ENCODE measurements at places on chromosomes 4 and X.
A peak's percentile ranks its signal among the peaks of the same experiment; 100 is the strongest.

GRCh38 chrX:40445691-40446090 is 135.1 kb upstream of the ATP6AP2 start:
- no peak for DNase-seq

DNA sequence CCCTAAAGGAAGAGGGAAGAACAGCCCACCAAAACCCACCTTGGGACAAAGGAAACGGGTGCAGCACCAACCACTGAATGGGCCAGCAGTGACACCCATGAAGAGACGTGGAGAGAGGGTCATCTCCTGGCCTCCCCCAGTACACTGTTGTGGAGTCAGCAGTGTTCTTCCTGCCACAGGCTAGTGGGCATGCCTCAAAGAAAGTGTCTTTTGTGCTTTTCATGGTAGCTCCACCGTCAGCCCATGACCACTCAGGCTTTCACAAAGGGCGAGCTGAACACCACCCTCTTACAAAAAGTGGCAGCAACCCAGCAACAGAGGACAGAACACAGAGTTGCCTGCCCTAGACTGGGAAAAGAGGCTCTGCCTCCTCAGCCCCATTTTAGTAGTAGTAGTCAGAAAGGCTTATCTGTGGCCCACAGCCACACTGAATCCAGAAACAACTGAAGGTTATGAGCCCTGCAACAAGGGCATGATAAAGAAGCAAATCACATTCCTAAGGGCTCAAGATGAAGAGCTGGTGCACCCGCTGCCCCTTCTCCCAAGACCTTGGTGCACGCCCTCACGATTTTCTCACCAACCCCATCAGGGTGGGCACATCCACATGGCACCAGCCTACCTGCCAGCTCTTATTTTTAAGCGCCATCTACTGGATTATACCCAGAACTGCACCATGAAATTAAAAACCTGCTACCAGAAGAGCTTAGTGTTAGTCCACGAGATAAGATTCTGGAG is 53.1 kb downstream of the RAB28 start:
- DNase-seq, result no peak

DNA sequence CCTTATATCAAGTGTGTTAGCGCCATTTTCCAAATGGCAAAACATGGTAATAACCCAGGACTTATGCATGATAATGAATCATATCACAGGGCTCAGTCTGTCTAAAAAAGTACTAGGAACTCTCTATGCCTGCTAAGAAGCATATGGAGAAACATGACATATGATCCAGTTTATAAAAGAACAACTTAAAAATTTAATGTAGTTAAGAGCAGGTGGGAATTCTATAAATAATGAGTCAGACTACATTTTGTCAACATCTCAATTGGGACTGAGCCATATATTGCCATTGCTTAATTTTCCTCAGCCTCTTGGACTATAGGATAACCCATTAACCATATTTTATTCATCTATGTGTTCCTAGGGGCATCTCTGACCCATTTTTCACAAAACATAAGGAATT is 360.4 kb upstream of the AGA start:
- no peak for DNase-seq

GRCh38 chrX:134774190-134775048 is 116.1 kb upstream of the PLAC1 start:
- DNase-seq, result no peak

- DNase-seq, result no peak
Measured at GRCh38 chr4:85829276-85830051, 354.5 kb downstream of the ARHGAP24 start.

- DNase-seq, result no peak
Measured at GRCh38 chrX:23514082-23514481, 153.2 kb upstream of the PRDX4 start.

GRCh38 chr4:3365326-3365725 is 72.5 kb downstream of the RGS12 start:
- no peak for DNase-seq

DNA sequence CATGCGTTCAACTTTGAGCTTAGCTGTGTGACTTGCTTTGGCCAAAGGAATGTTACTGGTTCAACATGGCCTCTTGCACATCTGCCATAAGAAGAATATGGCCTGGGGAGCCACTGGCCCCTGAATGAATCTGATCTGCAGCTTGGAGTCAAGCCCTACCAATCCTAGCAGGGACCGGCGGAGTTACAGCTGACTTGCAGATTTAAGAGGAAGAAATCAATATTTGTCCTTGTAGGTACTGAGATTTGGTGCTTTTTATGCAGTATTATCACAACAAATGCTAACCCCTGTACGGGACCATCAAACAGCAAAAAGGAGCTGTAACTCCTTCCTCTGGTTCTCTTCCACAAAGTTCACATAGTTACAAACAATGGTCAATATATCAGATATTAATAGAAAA is 252.0 kb downstream of the LDB2 start:
- DNase-seq, result no peak

GRCh38 chrX:115595049-115595448 is 34.1 kb downstream of the PLS3 start:
- no peak for DNase-seq

GRCh38 chrX:124256216-124256615 is 76.2 kb upstream of the TEX13D start:
- DNase-seq, result no peak

- DNase-seq, result no peak
Measured at GRCh38 chr4:108851366-108851765, 88.5 kb upstream of the ETNPPL start.

GRCh38 chr4:147284935-147285334 is 196.0 kb upstream of the EDNRA start:
- no peak for DNase-seq

- DNase-seq, result no peak
Measured at GRCh38 chrX:154333837-154334271, 38.3 kb downstream of the TKTL1 start.

DNA sequence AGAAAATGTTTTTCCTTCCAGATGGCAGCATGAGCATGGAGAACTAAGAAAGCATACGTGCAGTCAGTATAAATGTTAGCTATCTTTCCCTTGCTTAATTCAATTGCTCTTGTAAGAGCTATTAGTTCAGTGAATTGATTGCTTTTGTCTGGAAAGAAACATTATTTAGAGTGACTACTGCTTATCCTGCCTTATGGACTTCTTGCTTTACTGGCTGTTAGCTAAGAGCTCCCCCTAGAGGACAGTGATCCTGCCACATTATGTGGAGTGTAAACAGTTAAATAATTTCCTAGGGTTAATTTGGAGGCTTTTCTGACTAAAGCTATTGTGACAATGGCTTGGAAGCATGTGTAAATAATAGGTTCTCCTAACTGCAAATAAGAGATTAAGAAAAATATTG is 1402.4 kb downstream of the FAM133A start:
- DNase-seq, result no peak

- DNase-seq, result no peak
Measured at GRCh38 chr4:926538-926937, 5.6 kb downstream of the GAK start.

GRCh38 chrX:112784692-112785091 is 55.9 kb downstream of the AMOT start:
- no peak for DNase-seq

- no peak for DNase-seq
Measured at GRCh38 chrX:15499976-15500375, 631 bp upstream of the BMX start.

- DNase-seq, result no peak
Measured at GRCh38 chrX:36898301-36898700, 109.9 kb upstream of the FAM47C start.

- peak; percentile 62 for DNase-seq
Measured at GRCh38 chr4:7854697-7855370, 84.8 kb downstream of the AFAP1 start.

DNA sequence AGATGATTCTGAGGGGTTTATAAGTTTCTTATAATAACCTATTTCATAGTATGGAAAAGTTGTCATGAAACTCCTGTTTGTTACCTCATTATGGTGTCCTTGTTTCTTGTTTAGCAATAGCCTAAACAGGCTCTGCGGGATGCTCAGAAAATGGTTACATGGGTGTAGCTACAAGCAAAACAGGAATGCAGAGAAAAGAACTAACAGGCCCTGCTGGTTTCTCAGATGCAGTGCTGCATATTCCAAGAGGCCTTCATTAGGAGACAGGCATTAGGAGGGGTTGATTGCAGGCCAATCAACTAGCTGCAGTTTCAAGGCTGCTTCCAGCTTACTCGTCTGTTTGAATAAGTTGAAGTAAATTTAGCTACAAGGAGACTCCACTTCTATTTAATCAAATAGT is 37.6 kb upstream of the HPGD start:
- no peak for DNase-seq

- no peak for DNase-seq
Measured at GRCh38 chr4:106695501-106696262, 327.1 kb upstream of the GIMD1 start.

GRCh38 chrX:22134681-22135080 is 102.6 kb downstream of the PHEX start:
- DNase-seq, result no peak

- no peak for DNase-seq
Measured at GRCh38 chr4:45408996-45409395, 682.6 kb upstream of the GNPDA2 start.

DNA sequence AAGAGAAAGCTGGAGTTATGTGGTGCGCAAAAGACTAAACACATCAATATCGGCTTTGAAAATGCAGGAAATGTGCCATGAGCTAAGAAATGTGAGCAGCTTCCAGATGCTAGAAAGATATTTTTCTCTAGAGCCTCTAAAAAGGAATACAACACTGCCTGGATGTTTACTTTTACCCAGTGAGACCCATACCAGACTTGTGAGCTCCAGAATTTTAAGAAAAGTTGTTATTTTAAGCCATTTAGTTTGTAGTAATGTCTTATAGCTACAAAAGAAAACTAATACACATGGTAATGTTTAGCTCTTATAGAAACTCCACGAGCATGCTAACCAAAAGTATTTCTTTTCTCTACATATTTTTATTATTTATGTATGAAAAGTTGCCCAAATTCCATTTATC is 1389.4 kb downstream of the C4orf33 start:
- DNase-seq, result no peak

DNA sequence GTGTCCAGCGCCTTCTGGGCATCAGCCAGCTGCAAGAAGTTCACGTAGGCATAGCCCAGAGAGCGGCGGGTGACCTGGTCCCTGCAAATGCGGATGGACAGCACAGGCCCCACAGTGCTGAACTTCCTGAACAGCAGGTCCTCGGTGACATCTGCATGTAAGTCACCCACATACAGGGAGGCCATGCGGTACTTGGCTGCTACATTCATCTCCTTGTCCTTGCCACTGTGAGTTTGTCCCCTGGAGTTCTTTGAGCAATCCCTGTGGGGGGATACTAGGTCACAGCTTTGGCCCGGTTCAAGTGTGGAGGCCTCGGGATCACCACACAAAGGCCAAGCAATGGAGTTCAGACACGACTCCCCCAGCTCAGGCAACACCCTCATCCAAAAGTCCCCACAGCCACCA is 776 bp downstream of the PABPC4L start:
- DNase-seq, result no peak

- DNase-seq, result no peak
Measured at GRCh38 chr4:75605928-75606327, 24.4 kb downstream of the CDKL2 start.

DNA sequence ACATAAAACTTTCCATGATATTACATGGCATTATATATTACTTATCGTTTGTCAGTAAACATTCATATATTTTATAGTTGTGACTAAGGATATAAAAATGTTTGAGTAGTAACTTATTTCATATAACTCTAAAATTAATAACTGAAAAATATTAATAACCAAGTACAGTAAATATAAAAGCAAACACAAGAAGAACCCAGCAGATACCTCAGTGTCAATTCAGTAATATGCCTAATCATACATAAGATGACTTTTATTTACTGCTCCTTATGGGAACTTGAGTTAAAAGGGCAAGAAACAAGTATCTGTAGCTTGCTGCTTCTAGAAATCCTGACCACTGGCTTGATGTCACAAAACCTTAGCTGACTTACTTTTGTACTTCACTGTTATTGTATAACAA is 28.4 kb upstream of the MAPK10 start:
- no peak for DNase-seq

GRCh38 chrX:151722241-151722846 is 6.5 kb downstream of the FATE1 start:
- DNase-seq, result no peak

- DNase-seq, result no peak
Measured at GRCh38 chrX:39260965-39261364, 459.7 kb downstream of the MID1IP1 start.

DNA sequence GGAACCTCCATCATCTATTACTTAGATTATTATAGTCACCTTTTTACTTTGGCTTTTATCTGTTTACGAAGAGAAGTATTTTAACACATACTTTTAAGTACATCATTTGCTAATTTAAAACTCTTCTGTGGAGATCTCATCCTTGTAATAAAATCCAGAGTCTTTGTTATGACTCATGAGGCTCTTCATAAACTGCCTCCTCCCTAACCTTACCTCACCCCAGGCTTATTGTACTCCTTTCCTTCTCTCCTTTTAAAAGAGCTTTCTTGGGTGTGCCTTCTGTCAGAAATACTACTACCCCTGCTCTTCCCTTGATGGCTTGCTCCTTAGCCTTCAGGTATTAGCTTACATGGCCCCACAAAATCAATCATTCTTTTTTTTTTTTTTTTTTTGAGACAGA is 6.6 kb downstream of the ARL9 start:
- DNase-seq, result no peak

DNA sequence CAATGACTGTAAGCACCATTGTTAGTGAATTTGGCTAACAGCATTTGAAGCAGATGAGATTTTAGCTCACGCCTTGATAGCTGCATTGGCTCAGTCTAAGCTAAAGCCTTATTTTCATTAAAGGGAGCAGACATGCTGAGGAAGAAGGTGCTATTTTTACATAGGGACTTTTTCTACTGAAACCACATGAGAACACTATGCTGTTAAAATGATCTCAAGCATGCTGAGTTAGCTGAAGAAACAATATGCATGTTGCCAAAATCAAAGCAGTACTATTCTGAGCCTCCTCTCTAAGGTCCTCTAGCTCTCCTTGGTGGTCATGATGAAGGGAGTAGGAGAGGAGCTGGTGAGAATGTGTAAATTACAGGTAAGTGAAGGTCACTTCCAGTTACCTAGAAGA is 134.4 kb upstream of the JADE1 start:
- no peak for DNase-seq

DNA sequence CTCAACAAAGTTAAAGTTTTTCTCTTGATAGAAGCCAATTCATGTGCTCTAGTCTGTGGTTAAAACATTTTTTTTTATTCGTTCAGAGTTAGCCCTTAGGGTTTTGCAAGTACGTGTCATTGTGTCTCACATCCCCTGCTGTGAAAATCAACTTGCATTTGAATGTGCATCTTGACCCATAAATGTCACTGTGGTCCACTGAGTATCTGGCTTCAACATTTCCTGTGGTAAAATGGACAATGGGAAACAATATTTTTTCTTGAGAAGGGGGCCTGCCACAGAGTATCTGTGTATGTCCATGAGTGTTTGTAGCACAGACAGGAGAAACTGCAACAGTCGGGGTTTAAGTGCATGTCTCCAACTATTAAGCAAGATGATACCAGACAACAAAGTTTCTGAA is 554.8 kb upstream of the TENM3 start:
- no peak for DNase-seq

GRCh38 chrX:154352012-154352401 is 22.4 kb downstream of the FLNA start:
- no peak for DNase-seq

GRCh38 chr4:135267148-135267865 is 1065.7 kb upstream of the PABPC4L start:
- no peak for DNase-seq

GRCh38 chr4:176611951-176612350 is 180.8 kb downstream of the VEGFC start:
- DNase-seq, result no peak
